ENCODE measurements at places on chromosomes 11 and 22.
A peak's percentile ranks its signal among the peaks of the same experiment; 100 is the strongest.

DNA sequence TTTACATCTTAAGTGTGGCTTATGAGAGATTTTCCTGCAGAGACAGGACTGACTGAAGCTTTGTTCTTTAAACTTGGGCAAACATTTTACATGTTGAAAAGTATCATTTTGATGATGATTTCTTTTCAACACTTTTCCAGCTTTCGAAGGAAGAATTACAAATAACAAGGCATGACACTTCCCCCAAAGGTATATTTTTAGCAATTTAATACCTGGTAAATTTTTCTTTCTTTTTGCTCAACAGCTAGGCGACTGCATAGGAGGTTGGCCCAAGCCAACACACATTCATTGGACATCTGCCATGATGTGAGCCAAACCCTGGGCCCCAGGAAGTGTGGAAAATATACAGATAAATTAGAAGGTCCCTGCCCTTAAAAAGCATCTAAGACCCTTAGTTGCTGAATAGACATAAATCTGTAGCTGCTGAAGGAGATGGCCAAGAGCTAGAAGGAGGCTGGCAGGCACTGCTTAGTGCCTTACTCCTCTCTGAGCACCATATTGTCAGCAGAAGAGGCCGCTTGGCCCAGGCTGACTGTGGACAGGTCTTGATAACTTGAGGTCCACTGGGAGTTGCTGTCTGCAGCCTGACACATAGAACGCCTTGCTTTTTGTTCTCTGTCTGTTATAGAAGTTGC, 53.3 kb upstream of the CD44 start:
- H3K27ac ChIP-seq: no peak overlapping the region
- H3K4me3 ChIP-seq: no peak overlapping the region
- no peaks in the 10 kb centered on the region for H3K36me3 ChIP-seq
- no peak for DNase-seq
- no peaks in the 10 kb centered on the region for H3K27me3 ChIP-seq
- H3K4me1 ChIP-seq: peaks cover 30% of the 10 kb centered on the region

- no peaks in the 10 kb centered on the region for H3K36me3 ChIP-seq
- no peak overlapping the region for H3K4me3 ChIP-seq
Measured at GRCh38 chr11:56700914-56701485, 2.1 kb downstream of the OR9G1 start.

DNA sequence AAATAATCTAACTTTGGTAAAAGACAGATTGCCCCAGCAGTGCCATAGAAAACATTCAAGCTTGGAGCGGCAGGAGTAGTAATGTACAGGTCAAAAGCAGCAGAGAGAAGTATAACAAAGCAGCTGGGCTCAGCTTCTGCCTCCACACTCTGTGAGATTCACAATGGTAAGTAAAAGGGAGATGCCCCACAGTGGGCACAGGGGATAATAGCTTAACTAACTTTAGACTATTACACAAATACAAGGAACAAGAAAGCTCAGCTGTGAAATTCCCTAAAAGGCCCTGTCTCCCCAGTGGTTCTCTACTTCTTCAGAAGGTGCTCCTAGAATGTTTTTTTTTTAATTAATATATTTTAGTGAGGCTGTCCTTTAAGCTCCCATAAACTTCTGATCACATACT, 28.0 kb downstream of the RDX start:
- H3K4me1 ChIP-seq: no peaks in the 10 kb centered on the region
- no peaks in the 10 kb centered on the region for H3K36me3 ChIP-seq
- DNase-seq: no peak
- no peak overlapping the region for H3K27ac ChIP-seq

DNA sequence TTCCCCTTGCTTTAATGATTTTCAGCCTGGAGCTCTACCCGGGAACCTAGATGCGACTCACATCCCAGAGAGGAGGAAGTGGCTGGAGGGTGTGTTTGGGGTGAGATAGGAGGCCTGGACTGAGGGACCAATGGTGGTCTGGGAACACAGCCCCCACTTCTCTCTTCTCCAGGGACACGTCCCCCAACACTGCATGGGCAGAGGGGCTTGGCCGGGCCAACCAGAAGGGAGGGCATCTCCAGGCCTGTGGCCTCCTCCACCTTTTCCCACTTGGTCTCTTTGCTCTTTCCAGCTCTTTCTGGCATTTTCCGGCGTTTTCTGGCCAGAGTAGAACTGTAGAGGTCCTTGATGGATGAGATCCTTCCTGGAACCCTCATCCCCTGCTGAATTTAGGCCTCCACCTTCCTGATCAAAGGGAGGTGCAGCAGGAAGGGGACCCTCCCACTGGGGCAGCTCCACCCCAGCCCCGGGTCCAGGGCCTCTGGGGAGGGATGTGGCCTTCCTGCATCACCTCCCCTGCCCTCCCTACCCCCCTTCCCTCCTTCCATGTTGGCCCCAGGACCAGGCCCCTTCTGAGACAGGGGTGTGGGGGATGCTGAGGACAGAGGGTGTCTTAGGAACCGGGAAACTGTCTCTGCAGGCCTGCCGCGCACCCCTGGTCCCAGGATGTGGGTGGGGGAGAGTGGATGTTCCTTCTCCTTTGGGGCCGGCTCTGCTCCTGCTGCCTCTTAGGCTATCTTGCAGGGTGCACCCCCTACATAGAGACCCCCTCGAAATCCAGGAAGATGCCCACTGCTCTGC, 24.4 kb downstream of the MRGPRG start:
- H3K36me3 ChIP-seq: no peaks in the 10 kb centered on the region
- no peaks in the 10 kb centered on the region for H3K4me1 ChIP-seq
- no peak overlapping the region for H3K27ac ChIP-seq
- DNase-seq: no peak
- H3K4me3 ChIP-seq: no peak overlapping the region

DNA sequence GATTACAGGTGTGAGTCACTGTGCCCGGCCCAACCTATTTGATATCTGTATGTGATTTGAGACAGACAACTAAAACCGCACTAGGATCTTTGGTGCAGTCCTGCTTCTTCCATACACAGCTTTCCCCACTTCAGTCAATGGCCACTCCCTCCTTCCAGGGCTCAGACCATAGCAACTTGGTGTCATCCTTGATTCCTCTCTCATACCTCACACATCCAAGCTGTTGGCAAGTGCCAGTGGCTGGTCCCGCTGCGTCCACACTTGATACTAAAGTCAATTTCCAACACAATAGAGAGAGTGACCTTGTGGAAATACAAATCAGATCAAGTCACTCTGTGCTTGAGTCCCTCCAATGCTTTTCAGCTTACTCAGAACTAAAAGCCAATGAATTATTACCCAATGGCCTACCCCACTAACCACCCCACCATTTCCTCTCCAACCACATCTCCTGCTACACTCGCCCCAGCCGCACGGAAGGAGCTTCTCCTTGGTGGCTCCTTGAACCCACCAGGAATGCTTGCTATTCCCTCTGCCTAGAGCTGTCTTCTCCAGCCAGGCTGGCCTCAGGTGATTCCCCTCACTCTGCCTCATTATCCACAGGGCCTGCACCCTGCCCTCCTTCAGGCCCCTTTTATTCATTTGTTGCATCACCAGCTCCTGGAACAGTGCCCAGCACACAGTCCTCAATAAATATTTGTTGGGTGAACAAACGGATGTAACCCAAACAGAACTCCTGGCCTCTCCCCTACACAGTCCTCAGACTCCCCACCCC, 12.9 kb downstream of the ABTB2 start:
- DNase-seq: peak; percentile 49
- H3K27ac ChIP-seq: no peak overlapping the region
- no peaks in the 10 kb centered on the region for H3K36me3 ChIP-seq
- no peaks in the 10 kb centered on the region for H3K27me3 ChIP-seq
- peaks cover 67% of the 10 kb centered on the region for H3K4me1 ChIP-seq
